Non-pigmented ciliary epithelial cell (primary cell): ENCODE measurements at places on chromosomes 3 and 15.

DNA sequence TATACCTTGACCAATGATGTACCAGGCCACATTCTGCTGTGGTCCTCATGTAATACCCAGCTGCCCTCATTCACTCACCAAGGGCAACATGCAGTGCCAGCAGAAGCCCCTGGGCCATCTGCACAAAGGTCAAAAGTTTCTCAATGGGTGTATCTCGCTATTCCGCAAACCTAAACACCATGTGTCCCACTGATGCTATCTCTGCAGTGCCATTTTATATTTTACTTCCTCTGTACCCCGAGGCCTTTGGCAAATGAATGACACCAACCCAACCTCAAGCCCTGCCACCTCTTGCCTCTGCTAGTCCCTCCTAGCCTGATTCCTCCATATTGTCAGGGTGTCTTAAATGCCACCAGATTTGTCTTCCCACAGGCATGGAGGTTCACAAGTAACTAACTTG, 59.2 kb downstream of the AAGAB start:
- DNase-seq: no peak

DNA sequence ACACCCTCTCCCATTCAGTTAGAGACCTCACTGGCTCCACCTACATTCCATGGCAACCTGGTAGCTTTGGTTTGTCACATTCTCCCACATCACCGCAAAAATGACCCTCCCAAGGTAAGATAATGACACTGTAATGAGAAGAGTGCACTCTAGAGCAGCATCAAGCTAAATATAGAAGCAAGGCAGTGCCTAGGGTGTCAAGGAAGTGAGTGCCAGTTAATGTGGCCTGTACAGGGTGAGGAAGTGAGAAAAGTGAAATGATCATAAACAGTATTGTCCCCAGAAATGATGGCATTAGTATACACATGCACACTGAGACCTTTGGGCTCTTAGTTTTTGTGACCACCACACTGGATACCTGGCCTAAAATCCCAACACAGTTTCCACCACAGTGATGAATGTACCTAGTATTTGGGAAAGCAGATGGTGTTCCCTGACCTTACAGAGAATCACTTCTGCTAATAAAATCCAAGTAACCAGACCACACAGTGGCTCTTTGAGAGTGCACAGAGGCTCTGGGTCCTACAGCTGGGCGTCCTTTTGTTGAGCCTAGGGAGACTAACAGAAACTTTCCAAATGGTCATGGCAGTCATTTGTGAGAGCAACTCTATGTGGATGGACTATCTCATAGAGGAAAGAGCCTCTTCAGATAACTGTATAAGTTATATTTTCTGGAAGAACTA, 106.6 kb downstream of the ARPP21 start:
- DNase-seq: no peak

GRCh38 chr3:158109804-158110657, at the start of gene RSRC1:
RSRC1 (plus strand) TSS chr3:158110089; CDS start chr3:158122105, 12,016 bp downstream.
- DNase-seq: peak; percentile 71

GRCh38 chr15:81155375-81156218, 21.5 kb downstream of the CFAP161 start:
- DNase-seq: peak; percentile 35

DNA sequence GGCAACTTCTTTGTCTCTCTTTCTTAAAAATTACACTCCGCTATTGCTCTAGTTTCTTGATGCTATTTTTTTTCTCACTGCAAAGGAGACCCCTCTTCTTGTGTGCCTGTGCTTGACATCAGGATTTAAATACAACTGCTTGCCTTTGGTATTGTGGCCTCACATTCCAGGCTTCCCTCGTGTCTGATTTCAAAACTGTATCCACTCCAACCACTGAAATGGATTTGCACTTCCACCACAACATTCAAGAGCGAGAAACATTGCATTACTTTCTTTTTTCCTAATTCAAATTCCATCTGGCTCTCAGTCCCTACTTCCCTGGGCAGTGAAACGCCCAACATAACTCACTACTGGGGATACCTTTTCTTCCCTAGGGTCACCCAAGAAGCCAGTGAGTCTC, 50.4 kb upstream of the PXYLP1 start:
- no peak for DNase-seq

DNA sequence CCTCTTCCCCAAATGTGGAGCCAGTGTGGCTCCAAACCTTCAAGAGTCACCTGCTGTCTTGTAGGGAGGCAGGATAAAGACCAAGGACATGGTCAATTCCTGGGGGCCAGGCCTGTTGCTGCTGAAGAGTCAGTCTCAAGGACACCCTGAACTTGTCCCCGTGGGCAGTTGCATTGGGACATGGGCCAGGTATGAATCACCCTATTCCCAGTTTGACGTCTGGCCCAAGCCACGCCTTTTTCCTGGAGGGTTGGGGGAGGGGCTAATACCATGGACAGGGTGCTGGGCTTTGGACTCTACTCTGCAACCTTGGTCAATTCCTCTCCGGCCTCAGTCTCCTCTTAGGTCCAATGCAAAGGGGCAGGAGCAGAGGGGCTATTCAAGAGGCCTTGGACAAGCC, 10.4 kb downstream of the ATP2B2 start:
- no peak for DNase-seq

GRCh38 chr3:52857133-52857532, 22.3 kb upstream of the MUSTN1 start:
- DNase-seq: no peak

GRCh38 chr3:118550122-118550521, 484.5 kb downstream of the IGSF11 start:
- DNase-seq: no peak

GRCh38 chr15:27867861-27868260, 231.3 kb downstream of the OCA2 start:
- DNase-seq: no peak

DNA sequence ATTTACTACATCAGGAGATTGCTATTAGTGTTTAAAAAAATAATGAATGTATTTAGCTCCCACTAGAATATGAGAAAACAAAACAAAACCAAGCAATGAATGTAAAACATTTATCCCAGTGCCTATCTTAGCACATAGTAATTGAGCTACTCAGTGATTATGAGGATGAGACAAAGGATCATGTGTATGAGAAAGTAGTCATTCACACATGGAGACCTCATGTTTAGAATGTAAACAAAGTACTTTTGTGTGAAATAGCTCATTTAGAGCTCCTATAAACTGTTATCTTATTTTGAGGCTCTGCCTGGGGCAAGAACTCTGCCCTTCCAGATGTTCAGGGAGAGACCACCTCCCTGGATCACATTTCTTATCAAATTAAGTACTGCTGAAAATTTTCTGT, 236.8 kb downstream of the LRRN1 start:
- DNase-seq: no peak

DNA sequence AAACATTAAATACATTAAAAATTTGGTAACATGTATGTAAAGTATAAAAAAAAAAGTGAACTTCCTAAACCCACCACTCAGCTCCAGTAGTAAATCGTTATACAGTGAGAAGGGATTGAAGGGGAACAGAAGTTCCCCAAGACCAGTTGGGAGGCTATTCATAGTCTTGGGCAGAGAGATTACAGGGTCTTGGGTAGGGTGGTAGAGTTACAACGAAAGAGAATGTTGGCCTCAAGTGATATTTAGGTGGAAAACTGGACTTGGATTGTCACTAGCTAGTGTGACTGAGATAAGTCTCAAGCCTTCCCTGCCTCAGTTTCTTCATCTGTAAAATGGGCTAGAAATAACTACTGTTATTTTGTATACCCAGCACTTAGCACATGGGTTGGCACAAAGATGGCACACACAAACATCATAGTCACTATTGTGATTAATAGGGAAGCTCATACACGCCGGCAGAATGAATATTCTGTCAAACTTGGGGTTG, 431 bp upstream of the YEATS2 start:
- DNase-seq: no peak

GRCh38 chr3:12705981-12706380, 42.1 kb upstream of the RAF1 start:
- no peak for DNase-seq

GRCh38 chr15:51846463-51847230, 17.2 kb downstream of the TMOD3 start:
- DNase-seq: peak; percentile 54

DNA sequence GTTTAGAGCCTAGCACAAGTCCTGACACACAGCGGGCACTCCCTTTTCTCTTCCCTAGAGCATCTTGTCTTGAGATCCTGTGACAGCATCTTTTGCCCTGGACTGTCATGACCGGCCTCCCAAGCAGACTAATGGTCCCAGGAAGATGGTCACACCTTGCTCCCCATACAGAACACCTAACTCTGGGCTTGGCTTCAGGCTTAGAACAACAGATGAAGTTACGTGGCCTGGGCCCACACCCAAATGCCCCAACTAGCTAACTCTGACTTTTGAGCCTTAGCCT, 781 bp upstream of the IP6K1 start:
- no peak for DNase-seq

DNA sequence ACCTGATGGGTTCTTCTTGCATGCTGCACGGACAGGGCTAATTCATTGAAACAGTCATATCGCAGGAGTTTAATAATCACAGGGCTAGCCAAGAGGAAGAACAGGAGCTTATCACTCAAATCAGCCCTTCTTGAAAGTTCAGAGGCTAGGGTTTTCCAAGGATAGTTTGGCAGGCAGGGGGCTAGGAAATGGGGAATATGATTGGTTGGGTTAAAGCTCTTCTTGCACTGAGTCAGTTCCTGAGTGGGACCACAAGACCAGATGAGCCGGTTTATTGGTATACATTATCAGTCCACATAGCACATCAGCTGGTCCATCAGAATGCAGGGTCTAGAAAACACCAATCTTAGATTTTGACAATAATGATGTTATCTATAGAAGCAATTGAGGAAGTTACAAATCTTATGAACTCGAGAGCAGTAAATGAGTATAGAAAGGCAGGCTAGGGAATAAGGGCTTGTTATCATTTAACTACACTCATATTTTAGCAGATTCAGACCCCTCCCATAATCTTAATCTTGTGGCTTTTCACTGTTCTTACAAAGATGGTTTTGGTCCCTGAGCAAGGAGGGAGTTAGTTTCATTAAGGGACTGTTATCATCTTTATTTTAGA, 58.1 kb upstream of the SLC25A36 start:
- no peak for DNase-seq

DNA sequence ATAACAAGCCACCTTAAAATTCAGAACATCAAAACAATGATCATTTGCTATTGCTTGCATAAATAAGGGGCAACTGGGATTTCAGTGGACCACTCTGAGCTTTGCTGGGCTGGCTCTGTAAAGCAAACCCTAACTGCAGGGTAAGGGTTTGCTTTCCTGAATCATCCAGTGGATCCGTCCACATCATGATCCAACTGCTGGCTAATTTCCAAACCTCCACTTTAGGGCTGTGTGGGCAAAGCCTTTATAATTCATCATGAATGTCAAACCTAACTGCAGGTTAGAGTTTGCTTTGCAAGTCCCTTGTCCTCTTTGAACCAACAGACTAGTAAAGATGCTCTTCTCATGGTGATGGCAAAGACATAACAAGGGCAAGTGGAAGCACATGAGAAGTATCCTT, 76.1 kb downstream of the SYNPR start:
- DNase-seq: no peak

DNA sequence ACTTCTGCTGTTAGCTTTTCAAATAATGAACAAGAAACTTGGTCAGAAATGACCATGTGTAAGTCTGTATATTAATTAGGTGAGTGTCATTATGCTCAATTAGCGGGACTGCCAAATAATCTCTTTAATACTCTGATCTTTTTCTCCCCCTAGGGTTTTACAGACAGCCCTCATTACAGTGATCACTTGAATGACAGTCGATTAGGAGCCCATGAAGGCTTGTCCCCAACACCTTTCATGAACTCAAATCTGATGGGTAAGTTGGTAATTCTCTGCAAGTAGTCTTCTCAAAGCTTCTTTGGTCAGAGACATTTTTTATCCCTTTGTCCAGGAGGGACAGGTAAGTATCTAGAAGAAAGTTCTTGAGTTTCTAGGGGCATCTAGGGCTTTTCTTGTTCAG, 173.2 kb downstream of the TCF12 start:
- no peak for DNase-seq

DNA sequence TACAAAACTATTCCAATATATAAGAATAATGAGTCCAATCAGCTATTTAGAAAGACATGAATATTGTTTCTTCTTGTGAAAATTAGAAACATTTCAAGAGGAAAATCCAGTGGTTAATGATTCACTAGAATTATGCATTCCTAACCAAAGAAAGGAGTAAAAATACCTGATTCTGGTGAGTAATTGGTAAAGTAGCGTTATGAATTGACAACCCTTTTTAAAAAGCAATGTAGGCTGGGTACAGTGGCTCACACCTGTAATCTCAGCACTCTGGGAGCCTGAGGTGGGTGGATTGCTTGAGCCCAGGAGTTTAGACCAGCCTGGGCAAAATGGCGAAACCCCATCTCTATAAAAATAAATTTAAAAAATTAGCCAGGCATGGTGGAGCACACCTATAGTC, 43.3 kb downstream of the TOPAZ1 start:
- DNase-seq: no peak

GRCh38 chr15:49282366-49282765, 112.3 kb downstream of the GALK2 start:
- peak; percentile 73 for DNase-seq

DNA sequence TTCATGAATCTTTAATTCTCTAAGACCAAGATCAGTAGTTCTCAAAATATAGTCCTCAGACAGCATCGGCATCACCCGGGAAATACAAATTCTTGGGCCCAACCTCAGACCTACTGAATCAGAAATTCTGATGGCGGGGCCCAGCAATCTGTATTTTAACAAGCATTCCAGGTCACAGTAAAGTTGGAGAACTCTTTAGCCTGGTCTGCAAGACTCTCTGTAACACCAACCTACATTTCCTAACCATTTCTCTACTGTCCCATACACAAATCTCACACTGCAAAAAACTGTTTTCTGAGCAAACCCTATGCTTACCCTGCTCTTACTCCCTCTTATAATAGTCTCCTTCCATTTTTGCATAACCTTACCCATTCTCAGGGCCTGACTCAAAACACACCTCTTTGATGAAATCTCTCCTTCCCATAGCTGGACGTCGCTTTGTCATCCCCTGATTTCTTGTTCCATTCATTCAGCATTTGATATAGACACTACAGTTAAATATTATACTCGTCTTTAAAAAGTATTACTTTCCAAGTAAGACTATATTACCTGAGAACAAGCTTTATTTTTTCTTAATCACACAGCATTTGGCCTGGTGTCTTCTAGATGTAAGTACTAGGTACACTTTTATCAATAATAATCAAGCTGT, 83.3 kb upstream of the MYO5C start:
- DNase-seq: no peak

DNA sequence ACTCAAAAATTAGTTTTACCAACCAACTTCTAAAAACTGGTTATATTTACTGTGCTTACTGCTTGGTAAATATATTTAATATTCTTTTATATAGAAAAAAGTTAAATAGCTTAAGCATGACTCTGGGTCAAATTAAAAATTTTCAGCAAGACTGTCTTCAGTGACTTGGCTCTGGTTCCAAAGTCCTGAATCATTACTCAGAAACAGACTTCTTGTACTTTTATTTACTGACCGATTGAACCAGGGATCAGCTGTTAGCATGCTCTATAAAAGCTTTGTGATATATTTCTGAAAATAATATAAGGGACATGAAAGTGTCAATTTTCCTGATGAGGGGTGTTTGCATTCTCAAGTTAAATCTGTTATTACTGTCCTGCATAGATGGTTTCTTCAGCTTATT, 164.3 kb downstream of the MCTP2 start:
- no peak for DNase-seq

- no peak for DNase-seq
Measured at GRCh38 chr3:157199841-157200240, 39.9 kb upstream of the CCNL1 start.

- DNase-seq: no peak
Measured at GRCh38 chr15:38454696-38455090, 766 bp downstream of the FAM98B start.

GRCh38 chr3:99663977-99664376, 25.6 kb downstream of the COL8A1 start:
- DNase-seq: no peak
